T-helper 1 cell (primary cell): ENCODE measurements at places on chromosomes 7 and 10.

- no peak for DNase-seq
These were observed 33.3 kb downstream of the PKD1L1 start for GRCh38 chr7:47914717-47915615.

DNA sequence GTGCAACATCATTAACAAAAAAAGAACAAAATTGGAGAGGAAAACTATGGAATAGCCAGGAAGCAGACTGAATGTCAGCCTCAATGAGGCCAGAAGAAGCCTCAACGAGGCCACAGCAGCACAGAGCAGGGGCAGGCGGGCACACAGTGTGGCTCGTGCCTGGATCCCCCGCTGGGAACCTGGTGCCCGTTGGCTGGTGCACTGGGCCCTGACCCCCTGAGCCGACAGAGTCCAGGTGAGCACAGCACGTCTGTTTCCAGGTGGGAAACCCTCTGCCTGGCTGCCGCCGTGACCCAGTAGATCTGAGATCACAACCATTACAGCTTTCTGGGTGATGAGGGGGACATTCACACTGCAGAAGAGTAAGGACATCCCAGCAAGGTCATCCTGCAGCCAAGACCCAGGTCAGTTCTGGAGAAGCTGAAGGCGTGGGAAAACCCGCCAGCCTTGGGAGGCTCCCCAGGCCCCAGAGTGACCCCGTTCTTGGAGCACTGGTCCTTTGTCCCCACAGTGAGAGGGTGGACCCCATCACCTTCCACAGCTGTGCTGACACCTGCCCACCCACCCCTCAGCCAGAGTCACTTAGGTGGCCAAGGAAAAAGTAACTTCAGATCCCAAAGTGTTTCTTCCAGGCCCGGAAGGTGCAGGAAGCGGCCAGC lies 222.1 kb downstream of the ADARB2 start:
- no peak for DNase-seq

DNA sequence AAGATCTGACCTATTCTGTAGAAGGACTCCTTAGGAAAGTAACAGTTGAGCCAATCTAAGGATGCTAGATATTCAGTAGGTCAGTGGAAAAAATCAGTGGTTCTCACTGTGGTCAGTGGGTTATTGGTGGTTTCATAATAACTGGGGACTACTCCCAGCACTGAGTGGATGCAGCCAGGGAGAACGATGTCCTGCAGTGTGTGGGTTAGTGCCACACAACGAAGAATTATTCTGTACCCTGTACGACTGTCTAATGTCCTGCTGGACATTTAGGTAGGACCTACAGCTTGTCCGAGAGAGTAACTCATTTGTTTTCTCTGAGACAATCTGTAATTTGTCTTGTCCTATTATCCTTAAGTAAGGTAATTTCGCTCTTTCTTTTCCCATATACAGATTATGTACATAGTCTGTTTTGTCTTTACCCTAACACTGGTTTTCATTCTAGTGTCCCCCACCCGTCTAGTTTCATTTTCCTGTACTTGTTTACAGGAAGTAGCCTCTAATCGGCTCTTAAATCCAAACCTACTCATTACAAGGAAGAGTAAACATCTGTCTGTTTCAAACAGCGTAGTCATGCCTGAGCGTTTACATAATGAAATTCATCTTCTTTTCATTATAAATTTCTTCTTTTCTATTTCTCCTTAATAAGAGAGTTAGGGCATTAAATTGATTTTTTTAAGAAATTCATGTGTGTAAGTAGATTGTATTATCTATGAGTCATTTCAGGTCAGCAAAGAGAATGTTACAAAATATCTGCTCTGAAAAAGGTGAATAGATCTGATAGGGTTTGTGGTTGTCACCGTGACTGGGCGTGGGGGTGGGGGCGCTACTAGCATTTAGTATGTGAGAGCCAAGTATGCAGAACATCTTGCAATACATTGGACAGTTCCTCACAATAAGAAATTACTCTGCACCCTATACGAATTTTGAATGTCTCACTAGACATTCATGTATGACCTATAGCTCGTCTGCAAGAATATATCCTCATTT lies 8.3 kb upstream of the ZC3HAV1L start:
- peak; percentile 82 for DNase-seq

DNA sequence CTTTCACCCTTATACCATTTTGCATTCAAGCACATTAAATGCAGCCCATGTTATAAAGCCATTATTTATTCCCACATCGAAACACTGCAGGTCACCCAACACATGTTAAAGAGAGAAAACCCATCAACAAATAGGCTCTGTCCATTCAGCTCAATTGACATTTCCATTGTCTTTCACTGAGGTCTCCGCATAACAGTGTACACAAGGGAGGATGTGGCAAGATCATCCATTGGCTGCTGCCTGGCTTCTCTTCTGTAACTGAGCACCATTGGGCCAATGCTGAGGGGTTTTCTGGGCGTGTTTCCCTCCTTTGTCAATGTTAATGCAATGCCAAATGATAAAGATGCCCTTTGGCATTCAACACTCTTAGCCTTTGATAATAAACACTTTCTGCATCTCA lies 278.1 kb upstream of the SP4 start:
- no peak for DNase-seq

DNA sequence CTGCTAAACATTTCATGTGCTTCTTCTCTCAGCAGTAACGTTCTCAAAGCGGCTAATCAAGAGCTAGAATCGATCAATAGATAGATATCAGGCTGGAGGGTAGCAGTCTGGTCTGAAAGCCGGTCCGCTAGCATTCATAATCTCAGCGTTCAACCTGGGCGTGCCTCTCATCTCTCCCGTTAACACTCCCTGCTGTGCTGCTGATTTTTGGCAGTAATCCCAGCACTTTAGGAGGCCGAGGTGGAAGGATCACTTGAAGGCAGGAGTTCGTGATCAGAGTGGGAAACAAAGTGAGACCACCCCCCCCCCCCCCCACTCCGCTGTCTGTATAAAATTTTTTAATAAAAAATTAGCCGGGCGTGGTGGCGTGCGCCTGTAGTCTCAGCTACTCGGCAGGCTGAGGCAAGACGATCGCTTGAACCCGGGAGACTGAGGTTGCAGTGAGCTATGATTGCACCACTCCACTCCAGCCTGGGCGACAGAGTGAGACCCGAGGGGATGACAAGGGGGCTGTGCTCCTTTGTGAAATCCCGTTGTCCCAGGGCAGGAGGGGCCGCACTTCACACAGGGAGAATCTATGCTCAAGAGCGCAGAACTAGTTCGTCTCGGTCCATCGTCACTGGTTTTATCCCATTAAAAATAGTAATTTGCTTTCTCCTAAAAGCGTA lies 624 bp upstream of the CEP55 start:
- DNase-seq, result no peak
